Stimulated activated CD4-positive, alpha-beta T cell treated with anti-CD3 and anti-CD28 coated beads, Interleukin-2, amount 100 ng/mL, for 24 hours (primary cell): ENCODE measurements at places on chromosomes 2 and 18.

- no peak for DNase-seq
Observed at GRCh38 chr18:57930476-57930875, 113.5 kb upstream of the NEDD4L start.

DNA sequence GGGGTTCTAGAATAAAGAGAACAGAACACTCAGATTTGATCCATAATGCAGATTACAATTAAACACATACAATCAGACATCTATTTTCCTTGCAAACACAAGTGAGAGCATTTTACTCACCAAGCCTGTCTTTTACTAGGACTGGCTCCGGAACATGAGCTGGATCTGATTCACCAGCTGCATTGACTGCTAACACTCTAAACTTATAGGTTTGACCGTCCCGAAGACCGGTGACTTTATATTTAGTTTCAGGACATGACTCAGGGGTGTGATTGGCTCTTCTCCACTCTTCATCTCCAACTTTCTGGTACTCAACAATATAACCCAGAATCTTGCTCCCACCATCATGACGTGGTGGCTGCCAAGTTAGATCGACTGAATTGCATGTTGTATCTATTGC, 112.4 kb downstream of the PLEKHA3 start:
- no peak for DNase-seq

GRCh38 chr2:107402330-107402729, 424.4 kb upstream of the RGPD4 start:
- no peak for DNase-seq

DNA sequence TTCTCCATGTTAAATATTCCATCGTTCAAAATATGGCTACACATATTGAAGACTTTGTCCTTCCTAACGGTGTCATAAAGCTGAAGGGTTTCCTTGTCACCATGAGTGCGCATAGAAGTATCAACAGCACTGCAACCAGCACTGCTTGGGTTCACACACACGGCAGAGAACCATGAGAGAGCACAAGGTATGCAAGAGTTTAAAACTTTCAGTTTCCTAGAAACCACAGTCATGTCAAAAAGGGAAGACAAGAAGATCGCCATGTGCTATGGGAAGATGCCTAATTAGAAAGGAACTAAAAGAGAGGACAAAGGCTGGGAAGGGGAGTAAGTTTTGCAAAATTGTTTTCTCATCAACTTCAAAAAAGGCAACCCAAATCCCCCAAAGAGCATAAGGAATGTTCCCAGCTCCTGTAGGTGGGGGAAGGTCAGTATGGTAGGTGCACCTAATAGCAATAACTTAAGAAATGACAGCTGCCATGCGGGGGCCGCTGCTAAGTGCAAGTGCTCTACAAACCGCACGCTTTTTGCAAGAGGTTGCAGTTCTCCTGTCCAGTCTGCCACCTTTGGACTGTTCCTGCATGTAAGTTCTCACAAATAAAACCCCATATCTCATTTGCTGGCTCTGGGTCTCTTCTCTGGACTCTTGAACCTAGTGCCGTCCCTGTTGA, 136.8 kb downstream of the TMEM163 start:
- no peak for DNase-seq

DNA sequence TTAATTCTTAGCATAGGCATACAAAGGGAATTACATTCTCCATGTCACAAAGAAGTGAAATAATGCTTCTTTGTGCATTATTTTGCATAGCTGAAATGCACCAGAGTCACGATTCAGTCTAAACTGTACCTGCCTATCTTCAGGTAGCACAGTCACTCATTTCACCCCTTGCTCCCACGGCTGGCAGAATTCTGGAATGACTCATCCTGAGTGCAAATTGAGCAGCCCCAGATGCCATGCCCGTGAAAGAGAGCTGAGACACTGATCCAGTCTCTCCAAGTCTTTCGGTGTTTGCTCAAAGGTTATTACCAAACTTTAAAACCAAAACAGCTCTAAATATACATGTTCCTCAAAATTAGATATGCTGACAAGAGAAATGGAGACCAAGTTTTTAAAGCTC, 168.3 kb upstream of the POU3F3 start:
- DNase-seq = no peak

GRCh38 chr2:106734165-106734564, 151.8 kb downstream of the ST6GAL2 start:
- no peak for DNase-seq

DNA sequence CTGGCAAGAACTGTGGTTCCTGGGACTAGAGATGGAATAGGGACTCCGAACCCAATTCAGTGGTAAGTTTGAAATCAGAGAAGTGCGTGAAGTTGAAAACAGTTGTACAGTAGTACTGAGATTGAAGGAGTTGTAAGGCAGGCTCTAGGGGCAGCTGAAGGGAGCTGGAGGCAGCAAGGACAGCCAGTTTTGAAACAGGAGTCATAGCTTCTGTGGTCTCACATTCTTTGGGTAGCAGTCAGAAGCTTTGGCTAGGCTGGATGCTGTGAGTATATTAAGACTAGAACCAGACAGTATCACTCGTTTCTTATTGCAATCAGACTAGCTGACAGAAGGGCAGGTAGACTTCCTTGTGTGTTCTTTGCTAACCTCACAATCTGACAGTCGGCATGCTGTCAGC, 64.5 kb upstream of the ADAM23 start:
- no peak for DNase-seq

DNA sequence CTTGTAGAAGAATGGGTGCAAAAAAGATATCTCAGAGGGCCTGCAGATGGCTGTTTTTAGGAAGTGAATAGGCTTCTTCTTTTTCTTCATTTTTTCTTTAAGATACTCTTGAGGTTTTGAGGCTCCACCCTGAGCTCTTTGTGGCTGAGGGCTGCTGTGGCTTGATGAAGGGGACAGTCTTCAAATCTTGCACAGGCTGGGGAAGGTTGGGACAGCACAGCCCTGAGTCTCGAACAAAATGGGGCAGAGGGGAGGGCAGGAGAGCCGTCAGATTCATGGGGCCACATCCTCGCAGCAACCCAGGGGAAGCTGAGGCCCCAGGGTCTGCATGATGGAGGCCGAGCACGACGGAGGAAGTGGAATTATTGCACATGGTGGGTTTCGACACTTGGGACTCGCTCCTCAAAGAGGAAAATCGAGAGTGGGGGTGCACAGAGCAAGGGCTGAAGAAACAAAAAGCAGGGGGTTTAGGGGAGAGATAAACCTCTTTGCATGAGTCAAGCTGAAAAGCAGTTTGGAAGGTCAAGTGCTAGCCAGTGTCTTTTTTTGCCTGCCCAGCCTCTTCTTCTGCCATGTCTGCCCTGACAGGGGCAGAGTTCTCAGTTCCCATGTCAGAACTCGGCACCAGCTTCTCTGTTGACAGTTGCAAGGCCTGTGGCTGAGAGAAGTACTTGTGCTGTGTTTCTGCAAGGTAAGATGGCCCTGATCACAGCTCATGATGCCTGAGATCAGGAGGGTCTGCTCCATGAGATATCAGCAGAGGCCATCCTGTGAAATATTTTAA, 19.5 kb downstream of the INPP4A start:
- DNase-seq = no peak

GRCh38 chr2:96789245-96789617, 26.8 kb upstream of the CNNM3 start:
- no peak for DNase-seq

DNA sequence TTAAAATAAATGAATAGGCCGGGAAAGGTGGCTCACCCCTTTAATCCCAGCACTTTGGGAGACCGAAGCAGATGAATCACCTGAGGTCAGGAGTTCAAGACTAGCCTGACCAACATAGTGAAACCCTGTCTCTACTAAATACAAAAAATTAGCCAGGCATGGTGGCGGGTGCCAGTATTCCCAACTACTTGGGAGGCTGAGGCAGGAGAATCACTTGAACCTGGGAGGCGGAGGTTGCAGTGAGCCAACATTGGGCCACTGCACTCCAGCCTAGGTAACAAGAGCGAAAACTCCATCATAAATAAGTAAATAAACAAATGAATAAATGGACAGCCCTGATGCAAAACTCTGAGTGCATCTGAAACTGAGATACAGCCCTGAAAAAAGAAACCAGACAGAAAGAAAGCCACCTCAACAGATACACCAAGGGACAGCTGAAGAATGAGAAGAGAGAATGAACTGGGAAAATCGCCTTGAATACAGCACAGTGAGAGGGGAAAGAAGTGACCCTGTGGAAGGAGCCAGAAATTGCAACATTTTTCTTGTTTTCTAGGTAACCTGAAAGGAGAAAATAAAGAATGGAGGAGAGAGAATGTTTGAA, 64.4 kb downstream of the TRABD2A start:
- DNase-seq = no peak

GRCh38 chr18:39660141-39660540, 2094.5 kb upstream of the CELF4 start:
- no peak for DNase-seq

GRCh38 chr2:160482673-160483072, 10.9 kb downstream of the RBMS1 start:
- DNase-seq = no peak

DNA sequence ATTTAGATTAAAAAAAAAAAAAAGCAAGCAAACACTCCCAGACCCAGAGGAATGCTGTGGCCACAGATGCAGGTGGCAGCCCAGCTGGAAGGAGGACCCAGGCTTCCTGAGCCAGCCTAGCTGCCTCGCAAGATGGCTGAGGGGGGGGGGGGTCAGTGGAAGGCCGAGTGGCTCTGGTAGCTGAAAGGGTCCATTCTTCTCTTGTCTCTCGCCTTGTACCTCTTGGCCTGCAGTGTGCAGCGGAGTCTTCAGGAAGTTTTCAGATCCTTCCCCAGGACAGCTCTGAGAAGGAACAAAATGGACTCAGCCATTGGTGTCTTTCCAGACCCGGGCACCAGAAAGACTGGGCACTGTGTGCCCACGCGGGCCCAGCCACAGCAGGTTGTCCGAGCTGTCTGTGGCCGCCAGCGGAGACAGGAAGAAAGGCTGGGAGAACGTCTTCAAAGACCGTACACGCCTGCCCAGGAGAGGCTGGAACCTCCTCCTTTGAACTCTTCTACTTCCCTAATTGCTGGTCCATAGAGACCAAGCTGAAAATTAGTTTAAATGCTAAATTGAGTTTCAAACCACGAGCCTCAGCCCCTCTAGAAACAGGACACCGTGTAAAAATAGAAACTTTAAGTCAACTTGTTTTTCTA, 21.3 kb downstream of the APCDD1 start:
- DNase-seq = no peak

GRCh38 chr2:173673640-173674039, 291.5 kb downstream of the SP3 start:
- DNase-seq = no peak

DNA sequence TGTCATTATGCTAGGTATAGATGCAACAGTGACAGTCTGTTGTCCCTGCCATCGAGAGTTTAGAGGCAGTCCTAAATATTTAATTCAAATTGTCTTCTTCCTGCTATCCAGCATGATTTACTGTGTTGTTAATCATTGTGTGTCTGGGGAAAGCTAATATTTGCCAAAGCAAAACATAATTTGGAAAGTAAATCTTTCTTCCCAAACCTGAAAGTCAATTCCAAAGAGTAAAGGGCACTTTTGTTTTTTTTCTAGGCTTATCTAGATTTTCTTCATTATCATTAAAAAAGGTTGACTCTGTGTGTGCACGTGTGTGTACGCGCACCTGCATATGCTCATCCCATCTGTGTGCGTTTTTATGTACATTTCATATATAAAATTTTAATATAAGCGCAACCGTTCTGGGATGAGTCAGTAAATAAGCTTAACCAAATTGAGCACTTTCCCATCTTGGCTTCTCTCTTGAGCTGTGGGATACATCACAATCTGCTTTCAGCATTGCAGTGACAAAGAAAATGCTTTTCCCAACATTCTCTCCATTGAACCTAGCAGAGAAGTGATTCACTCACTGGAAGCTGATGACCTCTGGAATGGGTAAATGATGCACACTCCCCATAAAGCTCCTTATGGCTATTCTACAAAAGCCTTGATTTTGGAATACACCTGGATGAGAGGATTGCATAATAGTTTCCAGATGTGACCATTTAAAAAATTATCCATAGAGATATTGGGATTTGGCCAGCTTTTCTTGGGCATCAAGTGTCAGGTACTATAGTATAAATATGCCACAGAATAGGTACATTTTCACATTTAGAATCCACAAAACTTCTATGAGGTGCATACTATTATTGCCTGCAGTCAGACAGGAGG, 488.4 kb downstream of the ADCYAP1 start:
- no peak for DNase-seq

- DNase-seq = no peak
Observed at GRCh38 chr2:199968126-199968525, 12.7 kb downstream of the MAIP1 start.

- DNase-seq = no peak
Observed at GRCh38 chr18:69689121-69689759, 258.4 kb downstream of the CD226 start.

- DNase-seq = no peak
Observed at GRCh38 chr2:104818264-104818663, 35.7 kb upstream of the POU3F3 start.

- DNase-seq = no peak
Observed at GRCh38 chr18:58032233-58032632, 11.8 kb upstream of the NEDD4L start.

DNA sequence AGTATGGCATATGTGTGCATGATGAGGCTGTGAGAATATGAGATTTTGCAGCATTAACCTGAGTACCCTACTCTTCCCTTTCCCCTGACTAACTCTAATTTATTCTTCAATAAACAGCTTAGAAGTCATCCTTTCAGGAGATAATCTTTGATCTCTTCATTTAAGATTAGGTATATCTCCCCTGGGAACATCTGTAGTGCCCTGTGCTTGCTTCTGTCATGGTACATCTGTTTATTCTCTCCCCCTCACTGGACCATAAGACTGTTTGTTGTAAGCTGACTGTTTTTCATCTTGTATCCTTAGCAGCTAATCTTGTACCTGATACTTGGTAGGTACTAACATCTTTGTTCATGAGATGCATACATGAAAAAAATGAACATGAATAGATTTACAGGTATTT, 83.1 kb downstream of the MBD5 start:
- no peak for DNase-seq

GRCh38 chr2:120709608-120710041, 26.0 kb upstream of the GLI2 start:
- DNase-seq = no peak

GRCh38 chr2:241762933-241763369, 13.7 kb upstream of the GAL3ST2 start:
- peak; percentile 35 for DNase-seq

DNA sequence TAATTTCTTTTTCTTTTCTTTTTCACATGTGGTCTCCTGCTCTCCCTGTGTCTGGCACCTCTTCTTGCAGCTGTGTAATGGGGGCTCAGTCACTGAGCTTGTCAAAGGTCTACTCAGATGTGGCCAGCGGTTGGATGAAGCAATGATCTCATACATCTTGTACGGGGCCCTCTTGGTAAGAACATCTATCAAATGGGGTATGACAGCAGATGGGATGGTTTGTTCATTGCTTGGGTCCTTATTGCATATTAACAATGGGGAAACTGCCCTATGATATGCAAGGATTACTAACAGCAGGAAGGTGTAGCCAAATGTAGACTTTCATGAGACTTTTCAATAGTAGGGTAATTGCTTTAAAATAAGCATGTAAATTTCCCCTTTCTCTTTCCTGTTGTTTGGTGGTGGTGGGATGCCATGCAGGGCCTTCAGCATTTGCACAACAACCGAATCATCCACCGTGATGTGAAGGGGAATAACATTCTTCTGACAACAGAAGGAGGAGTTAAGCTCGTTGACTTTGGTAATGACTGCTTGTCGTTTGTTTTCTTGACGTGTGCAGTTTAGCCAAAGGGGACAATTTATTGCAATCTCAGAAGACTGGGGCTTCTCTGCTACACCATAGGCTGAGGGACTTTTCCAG, 36.5 kb downstream of the MYO3B start:
- DNase-seq = no peak
